Activated T-cell treated with anti-CD3 and anti-CD28 coated beads, Interleukin-2, amount 50 U/mL, for 72 hours (primary cell): ENCODE measurements at places on chromosomes 3 and 15.

- H3K27me3 ChIP-seq, result no peaks in the 10 kb centered on the region
- no peaks in the 10 kb centered on the region for H3K4me1 ChIP-seq
- H3K27ac ChIP-seq, result no peak overlapping the region
- H3K36me3 ChIP-seq, result peaks cover 8% of the 10 kb centered on the region
- DNase-seq, result no peak
These were observed 47.9 kb downstream of the RNF13 start for GRCh38 chr3:149860881-149861280.

- H3K27ac ChIP-seq, result no peak overlapping the region
- H3K27me3 ChIP-seq, result no peaks in the 10 kb centered on the region
- peaks cover 59% of the 10 kb centered on the region for H3K4me1 ChIP-seq
- no peak overlapping the region for H3K4me3 ChIP-seq
- no peak for DNase-seq
These were observed 5.5 kb downstream of the TM2D3 start for GRCh38 chr15:101646672-101647071.

- no peak overlapping the region for H3K27ac ChIP-seq
- no peak overlapping the region for H3K4me3 ChIP-seq
- peaks cover 3% of the 10 kb centered on the region for H3K36me3 ChIP-seq
- H3K27me3 ChIP-seq, result no peaks in the 10 kb centered on the region
- DNase-seq, result no peak
These were observed 207.2 kb downstream of the ROBO2 start for GRCh38 chr3:77247061-77247460.

- H3K4me1 ChIP-seq, result no peaks in the 10 kb centered on the region
- peaks cover 38% of the 10 kb centered on the region for H3K27me3 ChIP-seq
- no peaks in the 10 kb centered on the region for H3K36me3 ChIP-seq
- DNase-seq, result no peak
These were observed 34.2 kb downstream of the SEMA5B start for GRCh38 chr3:122993124-122993978.

- no peak overlapping the region for H3K4me3 ChIP-seq
- DNase-seq, result no peak
- no peak overlapping the region for H3K27ac ChIP-seq
- H3K27me3 ChIP-seq, result peaks cover 19% of the 10 kb centered on the region
- no peaks in the 10 kb centered on the region for H3K4me1 ChIP-seq
- no peaks in the 10 kb centered on the region for H3K36me3 ChIP-seq
These were observed 256.6 kb upstream of the ROPN1 start for GRCh38 chr3:124248471-124249028.

- H3K36me3 ChIP-seq, result peaks cover 40% of the 10 kb centered on the region
- H3K4me1 ChIP-seq, result peaks cover 63% of the 10 kb centered on the region
- peak overlapping the region; percentile 31 for H3K4me3 ChIP-seq
- H3K27ac ChIP-seq, result peak overlapping the region; percentile 96
- DNase-seq, result peak; percentile 89
These were observed 54.3 kb downstream of the OXNAD1 start for GRCh38 chr3:16319307-16319706.

DNA sequence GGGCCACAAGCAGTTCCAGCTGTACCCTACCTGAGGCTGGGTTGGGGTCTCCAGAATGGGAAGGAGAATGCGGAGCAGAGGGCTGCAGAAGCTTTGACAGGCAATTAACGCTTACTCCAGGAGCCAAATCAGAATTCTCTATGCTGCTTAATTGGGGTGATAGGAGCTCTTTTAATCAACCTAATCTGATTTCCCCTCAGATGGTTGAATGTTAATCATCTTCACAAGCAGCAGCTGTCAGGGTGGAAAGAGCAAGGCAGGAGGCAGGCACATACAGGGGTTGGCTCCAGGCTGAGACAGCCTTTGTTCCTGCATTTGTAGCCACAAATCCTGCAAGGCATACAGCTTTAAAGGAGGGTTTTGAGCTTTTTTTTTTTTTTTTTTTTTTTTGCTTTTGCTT is 2.6 kb downstream of the CILP start:
- no peak overlapping the region for H3K4me3 ChIP-seq
- peaks cover 5% of the 10 kb centered on the region for H3K4me1 ChIP-seq
- no peaks in the 10 kb centered on the region for H3K27me3 ChIP-seq
- H3K27ac ChIP-seq, result no peak overlapping the region
- DNase-seq, result no peak

- H3K36me3 ChIP-seq, result no peaks in the 10 kb centered on the region
- H3K4me3 ChIP-seq, result no peak overlapping the region
- H3K27me3 ChIP-seq, result no peaks in the 10 kb centered on the region
- no peaks in the 10 kb centered on the region for H3K4me1 ChIP-seq
- no peak for DNase-seq
- H3K27ac ChIP-seq, result no peak overlapping the region
These were observed 569.2 kb downstream of the ZBBX start for GRCh38 chr3:166810741-166811445.

- H3K4me1 ChIP-seq, result peaks cover 35% of the 10 kb centered on the region
- H3K27me3 ChIP-seq, result no peaks in the 10 kb centered on the region
- H3K36me3 ChIP-seq, result peaks cover 13% of the 10 kb centered on the region
- no peak overlapping the region for H3K4me3 ChIP-seq
- no peak overlapping the region for H3K27ac ChIP-seq
- DNase-seq, result no peak
These were observed 57.5 kb downstream of the RFTN1 start for GRCh38 chr3:16455966-16456365.

DNA sequence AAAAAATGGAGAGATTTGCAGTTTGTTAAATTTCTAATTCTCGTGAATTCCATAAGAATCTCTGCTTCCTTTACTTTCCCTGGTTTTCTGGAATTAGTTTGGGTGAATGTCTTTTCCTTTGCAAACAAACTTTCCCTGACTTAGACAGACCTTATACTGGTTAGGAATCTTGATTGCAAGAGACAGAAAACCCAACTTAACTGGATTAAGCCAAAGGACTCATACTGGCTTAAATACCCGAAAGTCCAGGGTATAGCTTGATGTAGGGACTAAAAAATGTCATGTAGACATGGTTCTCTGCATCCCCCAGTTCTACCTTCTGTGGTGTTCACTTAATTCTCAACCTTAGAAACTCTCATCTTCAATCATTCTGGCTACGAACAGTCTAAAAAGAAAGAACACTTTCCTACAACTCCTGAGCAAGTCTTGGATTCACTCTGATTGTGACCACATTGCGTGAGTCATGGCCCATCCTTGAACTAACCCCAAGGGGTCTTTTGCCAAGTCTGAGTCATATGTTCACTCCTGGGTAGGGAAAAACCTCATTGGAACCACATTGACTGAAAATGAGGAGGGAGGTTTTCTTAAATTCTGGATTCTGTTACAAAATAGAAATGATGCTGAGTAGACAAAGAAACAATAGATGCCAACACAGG is 136.0 kb upstream of the DAZL start:
- peak; percentile 40 for DNase-seq
- H3K27me3 ChIP-seq, result peaks cover 18% of the 10 kb centered on the region
- H3K27ac ChIP-seq, result no peak overlapping the region
- H3K36me3 ChIP-seq, result peaks cover 6% of the 10 kb centered on the region
- H3K4me1 ChIP-seq, result peaks cover 20% of the 10 kb centered on the region
- no peak overlapping the region for H3K4me3 ChIP-seq

DNA sequence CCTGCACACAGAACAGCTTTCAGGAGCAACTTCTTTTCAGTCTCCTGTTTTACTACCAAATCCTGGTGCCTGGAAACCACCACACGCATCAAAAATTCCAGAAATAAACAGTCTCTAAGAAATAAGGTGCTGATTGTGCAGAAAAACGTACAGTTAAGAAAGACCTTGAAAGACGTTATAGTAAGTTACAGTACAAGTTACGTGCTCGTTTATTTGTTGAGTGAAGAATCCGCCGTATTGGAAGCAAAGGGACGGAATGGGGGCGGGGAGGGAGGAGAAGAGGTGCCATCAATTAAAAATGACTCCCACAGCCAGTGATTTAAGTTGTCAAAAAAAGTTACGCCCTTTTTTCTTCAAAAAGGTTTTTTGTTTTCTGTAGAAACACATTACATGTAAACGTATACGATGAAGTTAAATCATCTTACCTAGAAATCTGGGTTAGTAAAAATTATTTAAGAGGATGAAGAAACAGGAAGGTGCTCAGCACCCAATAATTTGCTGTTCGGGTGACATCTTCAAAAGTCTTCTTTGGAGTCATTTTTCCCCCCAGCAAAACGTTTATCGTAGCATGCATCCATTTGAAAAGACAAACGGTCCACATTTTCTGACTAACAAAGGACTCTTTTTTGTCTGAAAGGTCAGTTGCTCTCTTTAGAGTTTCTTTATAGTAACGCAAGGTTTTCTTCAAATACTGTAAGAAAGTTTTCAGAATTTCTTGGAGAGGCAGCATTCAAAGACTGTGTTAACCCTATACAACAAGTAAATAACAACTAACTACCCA is 782 bp upstream of the UACA start:
- DNase-seq, result no peak
- H3K27me3 ChIP-seq, result peaks cover 56% of the 10 kb centered on the region
- peaks cover 2% of the 10 kb centered on the region for H3K36me3 ChIP-seq
- peaks cover 22% of the 10 kb centered on the region for H3K4me1 ChIP-seq
- H3K4me3 ChIP-seq, result peak overlapping the region; percentile 94

DNA sequence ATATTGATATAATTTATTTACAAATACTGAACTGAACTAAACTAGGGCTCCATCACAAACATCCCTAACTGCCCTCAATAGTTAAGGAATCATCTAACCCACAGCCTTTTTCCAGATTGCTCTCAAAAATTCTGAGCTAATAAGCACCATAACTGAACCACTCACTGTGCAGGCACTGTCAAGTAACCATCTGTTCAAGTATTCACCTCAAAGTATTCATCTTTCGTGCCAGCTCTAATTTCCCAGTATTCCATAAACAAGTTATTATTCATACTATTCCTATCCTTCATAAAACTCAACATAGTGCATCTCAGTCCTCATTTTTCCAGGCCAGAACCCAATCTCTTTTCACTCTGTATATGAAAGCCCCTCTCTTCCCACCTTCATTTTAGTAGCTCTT is 41.1 kb downstream of the THBS1 start:
- H3K27me3 ChIP-seq, result peaks cover 10% of the 10 kb centered on the region
- H3K36me3 ChIP-seq, result peaks cover 5% of the 10 kb centered on the region
- peaks cover 41% of the 10 kb centered on the region for H3K4me1 ChIP-seq
- H3K4me3 ChIP-seq, result no peak overlapping the region

DNA sequence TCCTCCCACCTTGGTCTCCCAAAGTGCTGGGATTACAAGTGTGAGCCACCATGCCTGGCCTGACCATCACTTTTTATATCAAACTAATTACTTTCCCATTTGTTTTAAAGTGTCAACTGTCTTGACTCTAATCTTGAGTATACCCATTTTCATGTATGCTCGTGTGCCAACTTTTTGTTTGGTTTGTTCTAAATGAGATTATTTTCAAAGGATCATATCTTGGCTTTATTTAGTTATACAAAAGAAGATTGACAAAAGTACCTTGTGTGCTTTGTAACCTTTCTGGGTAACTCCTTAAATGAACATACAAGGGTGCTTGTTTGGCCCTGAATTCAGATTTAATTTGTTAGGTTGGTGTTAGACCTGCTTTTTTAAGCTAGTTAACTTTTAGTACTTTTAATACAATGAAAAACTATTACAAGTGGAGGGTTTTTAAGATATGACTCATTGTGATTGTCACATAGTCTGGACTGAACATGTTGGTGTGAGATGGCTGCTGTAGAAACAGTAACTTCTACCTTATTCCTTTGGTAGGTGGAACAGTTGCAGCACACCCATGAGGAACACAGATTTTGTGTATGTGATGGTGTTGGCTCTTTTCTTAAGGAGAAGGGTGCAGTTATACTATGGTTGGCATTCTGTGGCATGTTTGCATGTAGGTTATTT is 10.7 kb downstream of the KIF23 start:
- no peak overlapping the region for H3K27ac ChIP-seq
- H3K27me3 ChIP-seq, result no peaks in the 10 kb centered on the region
- no peak for DNase-seq

DNA sequence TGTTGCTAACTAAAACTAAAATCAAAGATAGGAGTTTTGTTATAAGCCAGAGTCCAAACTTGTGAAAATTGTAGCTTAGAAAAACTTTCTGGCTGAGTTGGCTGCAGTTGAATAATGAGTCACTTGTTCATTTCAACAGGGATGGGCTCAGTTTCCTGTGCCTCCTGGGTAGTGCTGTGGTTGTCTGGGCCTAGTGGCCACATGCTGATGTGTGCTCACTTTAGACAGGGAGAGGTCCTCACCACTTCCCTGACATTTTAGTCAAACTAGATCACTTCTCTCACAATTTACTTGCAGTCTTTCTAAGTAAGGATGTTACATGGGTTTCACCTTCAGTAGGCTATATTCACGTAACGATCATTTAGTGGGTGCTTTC is 6.3 kb upstream of the UBE2Q2 start:
- H3K36me3 ChIP-seq, result no peaks in the 10 kb centered on the region
- no peak overlapping the region for H3K4me3 ChIP-seq
- peaks cover 3% of the 10 kb centered on the region for H3K4me1 ChIP-seq
- peaks cover 2% of the 10 kb centered on the region for H3K27me3 ChIP-seq
- H3K27ac ChIP-seq, result no peak overlapping the region

GRCh38 chr3:161274691-161275298 is 53.7 kb downstream of the NMD3 start:
- no peaks in the 10 kb centered on the region for H3K4me1 ChIP-seq
- H3K36me3 ChIP-seq, result peaks cover 18% of the 10 kb centered on the region
- no peak overlapping the region for H3K4me3 ChIP-seq
- peak; percentile 35 for DNase-seq

GRCh38 chr3:187741403-187742350 is 3.6 kb downstream of the BCL6 start:
- no peaks in the 10 kb centered on the region for H3K27me3 ChIP-seq
- peaks cover 22% of the 10 kb centered on the region for H3K36me3 ChIP-seq
- peak overlapping the region; percentile 100 for H3K27ac ChIP-seq
- peak; percentile 82 for DNase-seq
- H3K4me1 ChIP-seq, result peaks cover 47% of the 10 kb centered on the region
- peak overlapping the region; percentile 95 for H3K4me3 ChIP-seq

GRCh38 chr3:64708456-64708855 is 20.7 kb upstream of the ADAMTS9 start:
- no peak for DNase-seq
- no peaks in the 10 kb centered on the region for H3K4me1 ChIP-seq
- no peaks in the 10 kb centered on the region for H3K27me3 ChIP-seq
- H3K36me3 ChIP-seq, result no peaks in the 10 kb centered on the region

GRCh38 chr3:156843071-156843808 is 17.1 kb downstream of the LEKR1 start:
- DNase-seq, result no peak
- H3K4me1 ChIP-seq, result no peaks in the 10 kb centered on the region
- H3K27ac ChIP-seq, result no peak overlapping the region
- no peaks in the 10 kb centered on the region for H3K27me3 ChIP-seq

DNA sequence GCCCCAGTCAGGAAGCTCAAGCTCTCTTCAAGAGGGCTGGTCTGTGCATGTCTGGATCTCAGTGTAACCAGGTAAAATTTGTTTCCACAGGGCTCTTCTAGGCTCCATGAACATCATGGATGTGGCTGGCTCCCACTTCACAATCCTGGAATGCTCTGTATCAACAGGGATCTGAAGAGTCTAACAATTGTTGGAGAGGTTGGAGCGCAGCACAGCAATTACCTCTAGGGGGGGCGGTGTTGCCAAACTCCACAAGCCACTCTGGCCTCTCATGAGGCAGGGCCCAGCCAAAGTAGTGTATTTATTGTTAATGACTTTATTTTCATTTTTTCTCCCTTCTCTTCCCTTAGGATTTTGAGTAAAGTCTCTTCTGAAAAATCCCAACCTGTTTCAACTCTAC is 6.1 kb upstream of the EIF2B5 start:
- H3K4me3 ChIP-seq, result no peak overlapping the region
- H3K27ac ChIP-seq, result no peak overlapping the region
- no peaks in the 10 kb centered on the region for H3K27me3 ChIP-seq
- peaks cover 9% of the 10 kb centered on the region for H3K4me1 ChIP-seq
